ENCODE measurements at places on chromosomes 4 and X. TPM values are rescaled to one million over a fixed set of nuclear protein-coding genes. Genes with fewer than 3 reads are reported as not detected.

SSX1 gene
- not detected for total RNA-seq

OTOP1 gene
- not detected for total RNA-seq

STPG2 gene
- total RNA-seq = 0.21 TPM

PNMA6A gene
- 0.37 TPM for total RNA-seq

DMP1 gene
- total RNA-seq = not detected

GUCY1A1 gene
- total RNA-seq = not detected

ADGRG4 gene
- total RNA-seq = not detected

CSN2 gene
- not detected for total RNA-seq

MYOZ2 gene
- total RNA-seq = not detected

PPP4R3C gene
- not detected for total RNA-seq

AMTN gene
- not detected for total RNA-seq

FRYL gene
- total RNA-seq = 75.0 TPM
